Effector CD8-positive, alpha-beta T cell (primary cell): ENCODE measurements at places on chromosomes 12 and 14.

DNA sequence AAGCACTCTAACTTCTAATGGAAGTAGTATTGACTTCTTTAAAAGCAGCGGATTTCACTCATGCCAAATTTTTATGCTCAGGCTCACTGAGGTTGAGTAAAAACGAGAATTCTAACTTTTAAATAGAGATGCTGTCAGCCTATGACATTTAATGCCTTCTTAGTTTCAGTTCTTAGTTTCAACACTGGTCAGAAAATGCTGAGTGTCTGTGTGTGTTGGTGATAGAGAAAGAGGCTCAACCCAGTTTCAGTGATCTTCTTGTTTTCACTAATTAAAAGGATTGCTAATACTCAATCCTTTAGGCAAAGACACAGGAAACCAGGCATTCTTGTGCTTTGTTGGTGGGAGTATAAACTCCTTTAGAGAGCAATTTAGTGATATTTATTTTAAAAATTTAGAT is 31.0 kb downstream of the PEBP1 start:
- no peak for DNase-seq

GRCh38 chr14:81571437-81571836 is 37.8 kb upstream of the SEL1L start:
- no peak for DNase-seq

DNA sequence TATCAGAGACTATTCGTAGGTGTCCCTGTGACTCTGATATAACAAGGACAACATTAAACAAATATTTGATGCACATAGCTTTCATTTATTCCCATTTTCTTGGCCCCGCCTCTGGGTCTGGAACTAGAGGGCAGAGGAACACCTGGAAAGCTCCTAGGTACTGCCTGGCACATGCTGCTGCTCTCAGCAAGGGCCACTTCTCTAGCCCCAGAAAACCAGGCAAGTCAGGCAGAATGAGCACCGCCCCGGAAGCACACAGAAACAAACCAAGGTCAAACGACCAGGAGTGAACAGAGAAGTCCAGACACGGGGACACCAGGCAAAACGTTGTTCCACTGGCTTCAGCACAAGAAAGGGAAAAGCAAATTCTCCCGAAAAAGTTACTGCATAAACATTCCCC is 76.1 kb downstream of the TTC7B start:
- DNase-seq: no peak

DNA sequence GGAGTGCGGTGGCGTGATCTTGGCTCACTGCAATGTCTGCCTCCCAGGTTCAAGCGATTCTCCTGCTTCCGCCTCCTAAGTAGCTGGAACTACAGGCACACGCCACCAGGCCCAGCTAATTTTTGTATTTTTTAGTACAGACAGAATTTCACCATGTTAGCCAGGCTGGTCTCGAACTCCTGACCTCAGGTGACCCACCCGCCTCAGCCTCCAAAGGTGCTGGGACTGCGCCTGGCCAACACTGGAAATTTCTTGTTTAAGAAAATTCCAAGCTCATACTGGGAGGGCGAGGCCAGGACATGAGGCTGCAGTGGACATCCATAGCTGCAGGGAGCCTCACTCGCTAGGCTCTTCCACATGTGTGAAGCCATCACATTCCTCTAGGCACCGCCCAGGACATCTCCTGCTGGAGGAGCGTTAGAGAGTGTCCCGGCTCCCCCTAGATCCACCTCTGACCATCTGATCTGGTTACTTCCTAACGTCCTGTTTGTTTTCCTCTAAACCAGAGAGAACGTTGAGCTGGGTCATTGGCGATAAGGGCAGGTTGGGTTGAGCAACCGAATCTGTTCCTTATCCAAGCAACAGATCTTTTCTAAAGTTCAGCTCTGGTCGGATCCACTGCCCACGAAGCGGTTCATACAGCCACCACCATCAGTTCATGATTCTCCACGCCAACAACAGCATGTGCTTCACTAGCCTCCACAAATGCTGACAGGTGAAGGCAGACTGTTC is 108.2 kb upstream of the MED13L start:
- no peak for DNase-seq

GRCh38 chr12:92038476-92038875 is 107.2 kb downstream of the BTG1 start:
- no peak for DNase-seq

DNA sequence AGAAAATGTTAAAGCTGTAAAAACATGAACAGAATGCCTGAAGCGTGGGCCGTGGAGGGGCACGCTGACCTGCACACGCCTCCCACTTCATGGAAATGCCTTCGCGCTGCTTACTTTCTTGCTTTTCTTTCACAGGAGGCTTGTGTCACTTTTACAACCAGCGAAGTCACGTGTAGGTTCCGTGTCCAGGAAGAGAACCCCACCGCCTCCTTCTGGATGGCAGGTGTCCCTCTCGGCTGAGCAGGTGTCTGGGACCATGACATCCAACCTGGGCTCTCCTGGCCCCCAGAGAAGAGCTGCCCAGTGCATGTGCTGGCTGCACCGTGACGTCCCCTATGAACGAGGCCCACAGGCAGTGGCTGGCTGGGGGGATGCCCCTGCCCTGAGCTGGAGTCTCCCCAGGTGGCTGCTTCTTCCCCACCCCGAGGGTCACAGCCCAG is 345.0 kb upstream of the SFSWAP start:
- DNase-seq: no peak

DNA sequence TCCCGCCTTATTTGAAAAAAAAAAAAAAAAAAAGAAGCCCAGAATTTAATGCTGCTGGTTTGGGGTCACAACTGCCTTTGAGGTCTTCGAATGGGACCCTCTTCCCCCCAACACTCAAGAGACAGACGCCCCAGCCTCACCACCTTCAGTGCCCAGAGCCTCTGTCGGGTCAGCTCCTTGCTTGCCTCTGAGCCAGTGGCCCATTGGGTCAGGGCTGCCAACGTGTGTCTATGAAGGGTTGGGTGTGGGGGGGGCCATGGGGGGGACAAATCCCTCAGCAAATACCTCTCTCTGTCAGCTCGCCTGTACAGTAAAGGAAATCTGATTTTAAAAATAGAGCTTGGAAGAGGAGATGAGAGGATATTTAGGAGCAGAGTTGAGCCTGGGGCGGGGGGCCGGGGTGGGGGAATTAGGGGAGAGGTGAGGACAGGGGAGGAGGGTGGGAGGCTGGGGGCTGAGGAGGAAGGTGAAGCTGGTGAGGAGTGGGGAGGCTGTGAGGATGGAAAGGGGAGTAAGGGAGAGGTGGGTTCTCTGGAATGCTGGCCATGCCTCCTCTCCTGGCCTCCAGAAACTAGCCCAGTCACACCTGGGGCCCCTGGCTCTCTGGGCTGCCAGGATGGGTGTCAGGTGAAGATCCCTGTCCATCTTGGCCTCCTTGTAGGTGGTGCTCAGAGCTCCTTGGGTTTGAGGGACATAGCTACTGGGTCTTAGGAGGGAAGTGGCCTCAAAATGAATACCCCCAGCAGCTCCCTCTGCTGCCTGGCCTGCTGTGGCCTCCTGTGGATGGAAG is 13.3 kb downstream of the RTL1 start:
- DNase-seq: no peak

GRCh38 chr14:48710133-48710532 is 876.0 kb downstream of the RPS29 start:
- DNase-seq: no peak

DNA sequence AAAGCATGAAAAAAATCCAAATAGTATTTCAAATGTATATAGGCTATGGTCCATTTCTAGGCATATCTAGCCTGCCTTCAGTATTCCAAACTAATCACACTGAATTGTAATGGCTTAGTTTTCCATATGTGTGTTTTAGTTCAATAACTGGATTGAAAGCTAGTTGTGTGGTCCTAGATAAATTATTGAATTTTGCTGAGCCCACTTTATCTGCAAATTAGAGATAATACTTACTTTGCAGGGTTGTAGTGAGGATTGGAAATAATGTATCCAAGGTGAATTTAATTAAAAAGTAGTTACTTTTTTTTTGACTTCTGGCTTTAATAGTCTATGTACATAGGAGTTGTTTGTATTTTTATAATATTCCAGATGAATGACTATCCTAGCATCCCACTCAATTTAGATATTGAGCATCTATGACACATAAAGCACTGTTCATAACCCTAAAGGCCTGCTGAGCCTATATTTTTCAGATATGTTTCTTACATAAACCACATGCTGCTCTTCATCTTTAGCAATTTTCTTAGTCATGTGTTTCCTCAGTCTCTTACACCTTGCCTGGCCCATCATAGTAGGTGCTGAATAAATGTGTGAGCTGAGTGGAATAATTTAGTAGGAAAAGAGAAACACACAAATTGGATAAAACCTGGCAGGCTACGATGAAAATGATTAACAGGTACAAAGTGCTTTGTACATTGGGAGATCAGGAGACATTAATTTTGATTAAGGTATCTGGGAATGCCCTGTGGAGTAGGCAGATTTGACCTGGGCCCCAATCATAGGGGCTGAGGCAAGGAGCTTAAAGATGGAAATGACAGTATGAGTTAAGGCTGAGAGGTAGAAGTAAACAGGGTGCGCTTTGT is 1.1 kb upstream of the ATP23 start:
- no peak for DNase-seq

DNA sequence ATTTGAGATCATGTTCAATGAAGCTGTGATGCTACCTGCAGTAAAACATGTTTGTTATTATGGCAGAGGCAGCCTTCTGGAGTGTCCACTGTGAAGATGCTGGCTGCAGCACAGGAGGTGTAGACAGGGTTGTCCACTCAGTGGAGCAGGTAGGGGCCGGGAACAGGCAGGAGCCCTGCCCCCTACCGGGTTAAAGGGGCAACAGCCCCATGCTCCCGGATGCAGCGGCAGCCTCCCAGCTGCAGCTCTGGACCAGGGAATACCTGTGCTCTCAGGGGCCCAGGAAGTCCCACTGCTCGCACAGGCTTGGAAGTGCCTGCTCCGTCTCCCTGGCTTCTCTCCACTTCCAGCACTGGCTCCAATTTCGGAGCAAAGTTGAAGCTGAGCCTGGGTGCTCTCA is 401.6 kb downstream of the FOXG1 start:
- no peak for DNase-seq

DNA sequence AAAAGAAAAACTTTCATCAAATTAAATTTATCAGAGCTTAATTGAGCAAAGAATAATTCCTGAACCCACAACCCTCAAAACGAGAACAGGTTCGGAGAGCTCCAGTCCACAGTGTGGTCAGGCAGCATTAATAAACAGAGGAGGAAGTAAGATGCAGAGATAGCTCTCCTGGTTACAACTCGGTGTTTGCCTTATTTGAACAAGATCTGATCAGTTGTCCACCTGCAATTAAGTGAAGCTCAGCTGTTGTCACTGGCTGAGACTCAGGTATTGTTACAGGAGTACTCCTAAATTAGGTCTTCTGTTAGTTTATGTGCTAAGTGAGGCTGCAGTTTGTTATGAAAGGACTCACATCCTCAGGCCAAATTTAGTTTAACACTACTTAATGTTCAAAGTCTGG is 451.4 kb upstream of the PDE3A start:
- DNase-seq: no peak

GRCh38 chr12:22250762-22251161 is 83.7 kb downstream of the ST8SIA1 start:
- no peak for DNase-seq
